ENCODE measurements at places on chromosomes 2 and 18.

GRCh38 chr2:160660741-160661140, 167.1 kb upstream of the RBMS1 start:
- DNase-seq, result no peak

DNA sequence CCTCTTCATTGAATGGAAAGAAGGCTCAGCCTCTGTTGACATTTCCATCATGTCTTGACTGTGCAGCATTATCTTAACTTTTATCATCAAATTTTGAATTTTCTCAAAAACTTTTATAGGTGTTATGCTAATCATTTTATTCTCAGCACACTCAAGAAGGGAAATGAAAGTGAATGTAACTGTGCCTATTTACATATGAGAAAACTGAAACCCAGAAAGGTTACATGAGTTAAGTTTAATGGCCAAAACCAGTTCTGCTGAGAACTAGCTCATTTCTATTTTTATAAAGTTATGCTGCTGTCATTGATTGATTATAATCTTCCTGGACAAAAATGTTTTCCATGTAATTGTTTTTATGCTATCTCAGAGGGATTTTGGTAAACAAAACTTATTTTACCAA, 618.8 kb upstream of the NRXN1 start:
- DNase-seq, result no peak

DNA sequence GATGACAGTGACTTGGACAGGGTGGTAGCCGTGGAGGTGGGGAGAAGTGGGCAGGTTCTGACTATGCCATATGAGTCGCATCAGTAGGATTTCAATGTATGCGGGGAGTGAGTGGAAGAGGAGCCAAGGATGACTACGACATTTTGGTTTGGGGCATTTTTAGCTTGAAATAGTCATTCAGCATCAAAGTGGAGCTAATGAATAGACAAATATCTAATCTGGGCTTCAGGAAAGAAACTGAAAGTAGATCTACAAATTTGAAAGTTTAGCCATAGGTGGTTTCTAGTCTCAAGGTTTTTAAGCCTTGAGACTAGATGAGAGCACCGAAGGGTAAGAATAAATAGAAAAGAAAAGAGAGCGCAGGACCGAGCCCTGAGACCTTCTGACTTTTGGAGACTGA, 58.3 kb downstream of the FEZ2 start:
- no peak for DNase-seq

- no peak for DNase-seq
Measured at GRCh38 chr2:278927-279320, 9.0 kb downstream of the ALKAL2 start.

DNA sequence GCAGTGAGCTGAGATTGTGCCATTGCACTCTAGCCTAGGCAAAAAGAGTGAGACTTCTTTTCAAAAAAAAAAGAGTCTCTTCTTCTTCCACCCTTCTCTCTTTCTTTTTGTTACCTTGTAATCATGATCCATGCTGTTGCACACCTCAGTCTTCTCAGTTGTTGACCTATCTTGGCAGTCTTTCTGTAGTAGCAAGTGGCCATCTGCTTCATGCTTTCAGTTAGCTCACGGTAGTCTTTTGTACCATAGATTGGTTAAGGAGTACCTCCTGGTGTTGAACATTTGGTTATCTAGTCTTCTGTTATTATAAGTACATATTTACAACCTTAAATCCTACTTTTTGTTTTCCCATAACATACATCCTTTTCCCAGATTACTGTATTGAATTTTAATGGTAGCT, 3.1 kb downstream of the GORASP2 start:
- DNase-seq, result no peak

GRCh38 chr2:191171286-191171685, 20.5 kb upstream of the STAT4 start:
- no peak for DNase-seq

DNA sequence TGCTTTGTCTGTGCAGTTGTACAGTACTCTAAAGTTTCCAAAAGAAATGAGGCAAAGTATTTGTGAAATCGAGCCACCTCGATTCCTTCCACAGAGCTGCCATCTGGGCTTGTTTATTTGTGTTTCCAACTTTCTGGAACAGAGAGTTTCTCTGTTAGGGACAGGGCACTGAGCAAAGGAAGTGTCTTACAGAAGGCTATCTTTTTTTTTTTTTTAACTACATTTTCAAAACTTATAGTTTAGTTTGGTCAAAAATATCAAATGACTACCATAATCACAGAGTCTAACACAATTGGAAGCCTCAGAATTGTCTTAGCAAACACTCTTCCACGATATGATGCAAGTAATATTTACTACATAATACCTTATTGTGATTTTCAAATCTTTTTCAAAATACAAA, 796 bp downstream of the RFTN2 start:
- no peak for DNase-seq

GRCh38 chr2:135960656-135961551, 24.5 kb downstream of the DARS1 start:
- no peak for DNase-seq

DNA sequence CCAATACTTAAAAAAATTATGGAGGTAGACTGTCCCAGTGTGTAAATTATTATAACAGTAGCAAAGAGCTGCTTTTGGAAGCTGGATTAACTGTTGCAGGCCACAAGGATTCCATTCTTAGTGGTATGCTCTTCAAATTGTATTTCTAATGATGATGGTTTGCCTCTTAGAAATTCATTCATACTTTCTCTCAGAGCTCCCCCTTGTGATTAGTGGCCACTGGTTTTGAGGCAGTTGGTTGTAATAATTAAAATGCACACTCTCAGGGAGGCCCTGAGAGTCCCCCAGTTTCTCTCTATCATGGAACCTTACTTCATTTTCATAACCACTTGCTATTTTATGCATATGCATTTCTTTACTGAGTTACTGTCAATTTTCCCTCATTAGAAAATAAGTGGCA, 122.5 kb downstream of the PLA2R1 start:
- DNase-seq, result no peak

DNA sequence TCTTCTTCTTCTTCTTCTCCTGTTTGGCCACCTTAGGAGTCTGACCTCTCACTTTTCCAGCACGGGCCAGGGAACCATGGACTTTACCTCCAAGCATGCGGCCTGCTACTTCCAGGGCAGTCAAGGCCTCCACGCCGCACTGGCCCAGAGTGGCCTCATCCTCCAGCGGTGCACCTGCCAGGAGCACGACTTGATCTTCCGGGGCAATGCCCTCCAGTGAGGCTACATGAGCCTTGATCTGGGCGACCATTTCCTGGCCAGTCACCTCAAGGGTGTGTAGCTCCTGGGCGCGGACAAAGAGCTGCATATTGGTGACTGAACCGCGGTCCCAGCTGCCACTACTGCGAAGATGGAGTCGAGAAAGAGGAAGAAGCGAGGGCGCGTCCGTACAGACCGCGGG, 67.1 kb downstream of the DIPK1C start:
- no peak for DNase-seq

GRCh38 chr2:119549241-119549640, 5.0 kb downstream of the CFAP221 start:
- DNase-seq, result no peak

DNA sequence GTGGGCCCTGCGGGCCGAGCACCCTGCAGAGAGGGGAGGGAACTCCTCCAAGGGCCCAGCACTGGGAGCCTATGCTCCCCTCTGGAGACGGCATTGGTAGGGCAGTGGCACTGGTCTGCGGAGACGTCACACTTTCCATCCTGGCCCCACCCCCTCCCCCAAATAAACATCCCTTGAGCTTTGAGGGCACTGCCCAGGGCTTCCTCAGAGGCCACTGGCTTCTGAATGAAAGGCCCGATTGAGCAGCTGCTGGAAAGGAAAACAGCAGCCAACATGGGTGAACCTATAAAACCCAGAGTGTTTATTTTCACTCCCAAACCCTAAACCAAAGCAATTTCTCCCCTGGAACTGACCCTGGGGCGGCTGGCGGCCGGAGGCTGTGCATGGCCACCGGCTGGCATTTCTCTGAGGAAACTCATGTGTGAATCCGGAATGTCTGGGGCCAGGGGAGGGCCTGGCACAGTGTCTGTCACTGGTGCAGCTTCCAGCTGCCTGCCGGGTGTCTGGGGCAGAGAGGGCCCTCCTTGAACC, 138.9 kb downstream of the DYSF start:
- no peak for DNase-seq

GRCh38 chr2:158046121-158046880, 55.4 kb upstream of the UPP2 start:
- DNase-seq, result no peak

DNA sequence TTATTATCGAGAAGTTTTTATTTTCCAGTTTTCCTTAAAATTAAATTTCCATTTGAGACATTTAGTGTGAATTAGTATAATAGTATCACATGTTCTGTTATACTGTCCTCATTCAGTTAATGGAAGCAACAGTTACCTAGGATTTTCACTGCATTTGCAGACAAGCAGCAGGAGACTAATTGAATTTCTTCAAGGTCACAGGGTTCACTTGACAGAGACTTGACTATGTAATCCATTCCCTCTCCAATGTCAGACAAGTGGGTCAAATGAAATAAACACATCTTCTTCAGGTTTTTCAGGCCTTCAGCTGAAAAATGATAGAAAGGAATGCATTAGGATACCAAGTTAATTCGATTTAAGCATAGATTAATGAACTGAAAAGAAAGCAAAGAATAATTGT, 26.7 kb downstream of the NLRC4 start:
- no peak for DNase-seq

DNA sequence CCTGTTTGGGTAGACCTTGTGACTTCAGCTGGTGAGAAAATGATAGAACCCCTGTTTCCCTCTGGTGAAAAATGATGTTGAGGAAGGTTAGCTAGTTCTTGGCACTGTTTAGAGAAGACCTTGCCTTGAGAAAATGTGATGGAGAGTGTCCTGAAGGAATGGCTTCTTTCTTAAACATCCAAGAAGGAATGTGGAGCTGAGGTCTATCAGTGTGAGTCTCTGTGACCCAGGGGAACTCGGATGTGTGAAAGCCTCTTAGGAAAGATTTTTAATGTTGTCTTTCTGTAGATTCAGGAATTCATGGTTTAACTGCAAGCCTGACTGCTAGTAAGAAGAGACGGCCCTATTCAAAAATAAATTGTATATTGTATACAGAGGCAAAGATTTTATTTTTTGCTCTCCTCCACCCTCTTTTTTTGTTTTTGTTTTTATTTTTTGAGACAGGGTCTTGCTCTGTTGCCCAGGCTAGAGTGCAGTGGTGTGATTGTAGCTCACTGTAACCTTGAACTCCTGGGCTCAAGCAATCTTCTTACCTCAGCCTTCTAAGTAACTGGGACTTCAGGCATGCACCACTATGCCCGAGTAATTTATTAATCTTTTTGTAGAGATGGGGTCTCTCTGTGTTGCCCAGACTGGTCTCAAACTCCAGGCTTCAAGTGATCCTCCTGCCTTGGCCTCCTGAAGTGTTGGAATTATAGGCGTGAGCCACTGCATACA, 87.5 kb downstream of the ZNF532 start:
- no peak for DNase-seq

DNA sequence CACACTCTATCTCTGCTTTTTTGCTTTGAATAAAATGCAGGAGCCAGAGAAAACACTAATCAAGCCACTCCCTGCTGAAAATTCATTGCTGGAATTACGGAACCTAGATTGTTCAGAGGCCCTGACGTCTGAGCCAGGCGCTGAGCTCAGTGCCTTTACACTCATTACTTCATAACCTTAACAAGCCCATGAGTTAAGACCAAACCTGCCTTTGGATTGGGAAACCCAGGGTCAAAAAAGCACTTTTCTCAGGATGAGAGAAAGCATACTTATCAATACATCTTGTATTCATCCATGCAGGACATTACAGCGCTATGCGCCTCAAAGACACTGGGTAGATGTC, 762 bp downstream of the INO80C start:
- DNase-seq, result no peak

GRCh38 chr2:36812196-36812595, 115.7 kb downstream of the VIT start:
- DNase-seq, result no peak

DNA sequence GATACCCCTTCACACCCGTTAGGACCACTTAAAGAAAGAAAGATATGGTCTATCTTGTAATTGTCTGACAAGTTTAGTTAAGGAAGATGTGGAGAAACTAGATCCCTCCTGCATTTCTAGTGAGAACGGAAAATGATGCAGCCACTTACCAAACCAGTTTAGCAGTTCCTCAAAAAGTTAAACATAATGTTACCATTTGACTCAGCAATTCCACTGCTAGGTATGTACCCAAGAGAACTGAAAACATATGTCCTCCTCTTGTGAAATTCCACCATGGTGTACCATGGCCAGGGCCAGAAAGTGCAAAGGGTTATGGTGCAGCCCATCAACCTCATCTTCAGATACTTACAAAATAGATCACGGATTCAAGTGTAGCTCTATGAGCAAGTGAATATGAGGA, 79.0 kb upstream of the ID2 start:
- no peak for DNase-seq

DNA sequence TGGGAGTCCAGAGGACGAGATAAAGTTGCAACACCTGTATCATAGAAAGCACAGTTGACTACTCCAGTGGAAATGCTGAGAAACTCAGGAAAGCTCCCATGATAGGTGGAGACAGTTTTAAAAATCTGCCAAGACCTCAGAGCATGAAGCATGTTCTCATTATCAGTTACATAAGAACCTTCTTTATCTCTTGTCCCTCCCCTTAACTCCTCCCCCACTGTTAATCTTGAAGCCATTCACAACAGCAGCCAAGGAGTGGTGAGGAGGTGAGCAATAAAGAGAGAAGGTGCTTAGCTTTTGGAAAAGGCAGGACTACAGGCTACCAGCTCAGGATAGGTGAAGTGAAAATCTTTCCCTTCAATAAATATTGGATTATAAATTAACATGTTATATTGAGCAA, 657.9 kb downstream of the NYAP2 start:
- no peak for DNase-seq

DNA sequence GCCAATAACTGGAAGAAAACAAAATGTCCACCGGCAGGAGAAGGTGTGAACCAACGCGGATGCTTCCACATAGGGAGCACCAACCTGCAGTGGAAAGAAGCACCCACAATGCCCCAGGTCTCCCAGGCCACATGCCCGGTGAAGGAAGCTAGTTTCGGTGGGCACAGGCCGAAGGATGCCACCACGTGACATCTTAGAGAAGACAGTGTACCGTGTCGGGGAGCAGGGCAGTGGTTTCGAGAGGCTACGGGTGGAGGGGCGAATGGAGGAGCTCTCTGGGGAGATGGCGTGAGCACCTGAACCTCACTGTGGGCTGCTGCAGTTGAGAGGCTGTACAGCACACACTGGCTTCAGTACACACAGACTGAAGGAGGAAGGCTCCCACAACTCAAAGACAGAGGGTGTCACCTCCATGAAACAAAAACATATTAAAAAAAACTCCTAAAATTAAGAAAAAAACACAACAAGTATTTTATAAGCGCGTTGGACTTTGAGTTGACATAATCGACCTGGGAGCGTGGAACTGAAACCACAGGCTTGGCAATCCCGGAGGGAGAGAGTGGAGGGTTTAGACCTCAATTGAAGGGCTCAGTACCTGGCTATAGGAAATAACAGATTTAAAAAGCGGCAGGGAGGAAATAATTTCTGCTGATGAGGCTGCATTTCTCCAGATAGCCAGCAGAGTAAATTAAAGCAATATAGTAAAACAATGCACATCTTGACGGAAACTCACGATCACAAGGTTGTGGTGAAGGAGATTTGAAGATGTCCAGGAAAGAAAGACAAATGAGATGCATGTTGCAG, 160.1 kb downstream of the RTP5 start:
- DNase-seq, result no peak

- no peak for DNase-seq
Measured at GRCh38 chr2:55120634-55121359, 70.5 kb upstream of the RTN4 start.

All from stimulated activated CD8-positive, alpha-beta memory T cell treated with anti-CD3 and anti-CD28 coated beads, Interleukin-15, amount 100 ng/mL, for 4 hours (primary cell).